Activated CD4-positive, alpha-beta T cell treated with anti-CD3 and anti-CD28 coated beads, Interleukin-2, amount 50 U/mL, for 16 hours (primary cell): ENCODE measurements at places on chromosomes 7 and 10.
A peak's percentile ranks its signal among the peaks of the same experiment; 100 is the strongest.

DNA sequence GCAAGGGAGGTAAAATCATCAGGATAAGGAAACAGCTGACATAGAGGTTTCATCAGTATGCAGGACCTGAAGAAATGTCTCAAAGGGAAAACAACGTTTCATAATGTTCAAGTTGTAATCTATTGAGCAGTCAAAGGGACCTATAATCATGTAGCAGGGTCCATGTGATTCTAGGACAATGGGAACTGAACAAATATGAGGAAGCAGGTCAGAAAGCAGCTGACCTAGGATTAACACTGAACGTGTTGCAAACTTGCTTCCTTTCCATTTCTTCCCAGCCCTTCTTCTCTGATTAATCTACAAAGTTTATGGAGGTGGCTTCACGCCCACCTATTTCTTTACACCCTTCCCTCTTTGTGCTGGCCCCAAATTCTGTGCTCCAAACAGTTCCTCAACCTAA, 256.9 kb upstream of the AKR1E2 start:
- DNase-seq, result no peak

DNA sequence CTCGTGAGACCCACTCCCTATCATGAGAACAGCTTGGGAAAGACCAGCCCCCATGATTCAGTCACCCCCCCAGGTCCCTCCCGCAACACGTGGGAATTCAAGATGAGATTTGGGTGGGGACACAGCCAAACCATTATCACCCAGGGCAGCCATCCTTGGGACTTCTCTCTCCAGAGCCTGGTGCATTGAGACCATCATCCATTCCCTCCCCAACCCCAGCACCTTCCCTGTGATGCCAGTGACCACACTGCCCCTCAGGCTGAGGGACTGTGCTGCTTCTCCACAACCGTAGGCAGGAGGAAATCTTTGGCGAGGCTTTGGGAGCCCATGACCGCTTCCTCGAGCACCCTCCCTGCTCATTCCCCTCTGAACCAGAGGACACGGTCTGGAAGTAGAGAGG, 64.4 kb downstream of the TACC2 start:
- DNase-seq, result no peak

DNA sequence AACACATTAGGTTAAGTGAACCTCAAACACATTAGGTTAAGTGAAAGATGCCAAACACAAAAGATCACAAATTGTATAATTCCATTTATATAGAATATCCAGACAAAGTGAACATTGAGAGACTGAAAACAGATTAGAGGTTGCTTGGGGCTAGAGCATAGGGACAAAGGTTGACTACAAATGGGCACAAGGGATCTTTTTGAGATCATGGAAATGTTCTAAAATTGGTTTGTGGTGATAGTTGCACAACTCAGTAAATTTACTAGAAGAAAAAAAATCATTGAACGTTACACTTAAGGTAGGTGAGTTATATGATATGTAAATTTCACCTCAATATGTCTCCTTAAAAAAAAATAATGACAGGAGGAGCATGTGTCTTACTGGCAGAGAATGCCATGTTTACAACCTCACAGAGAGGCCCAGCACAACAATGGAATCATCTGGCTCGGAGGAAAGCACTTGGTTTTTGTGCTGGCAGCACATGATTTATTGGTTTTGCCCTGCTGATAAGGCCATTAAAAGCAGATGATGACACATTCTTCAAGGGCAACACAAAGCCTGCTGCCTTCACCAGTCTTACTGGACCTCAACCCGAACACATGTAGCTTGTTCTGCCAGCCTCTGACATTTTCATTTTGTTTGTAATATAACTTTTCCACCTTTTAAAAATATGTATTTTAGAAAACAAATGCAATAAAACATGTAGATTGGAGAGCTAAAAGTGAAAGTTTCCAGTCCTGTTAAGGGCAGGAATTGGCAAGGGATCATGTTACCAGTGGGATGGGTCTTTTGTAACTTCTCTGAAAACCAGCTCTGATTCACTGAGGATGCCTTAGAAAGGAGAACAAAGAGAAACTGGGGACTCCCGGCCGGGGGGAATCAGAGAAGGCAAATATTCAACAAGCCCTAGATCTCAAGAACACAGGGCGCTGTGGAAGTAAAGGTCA, 11.9 kb upstream of the LMOD2 start:
- no peak for DNase-seq

- no peak for DNase-seq
Observed at GRCh38 chr10:81872206-81872862, 2.7 kb upstream of the NRG3 start.

- DNase-seq, result peak; percentile 77
Observed at GRCh38 chr7:27095897-27096767, at the start of gene HOXA1. Gene HOXA1, minus strand, starts transcription at chr7:27096000. Its CDS starts 88 bp downstream, at chr7:27095912.

GRCh38 chr10:79247373-79248137, 99.7 kb upstream of the PPIF start:
- DNase-seq, result peak; percentile 46

DNA sequence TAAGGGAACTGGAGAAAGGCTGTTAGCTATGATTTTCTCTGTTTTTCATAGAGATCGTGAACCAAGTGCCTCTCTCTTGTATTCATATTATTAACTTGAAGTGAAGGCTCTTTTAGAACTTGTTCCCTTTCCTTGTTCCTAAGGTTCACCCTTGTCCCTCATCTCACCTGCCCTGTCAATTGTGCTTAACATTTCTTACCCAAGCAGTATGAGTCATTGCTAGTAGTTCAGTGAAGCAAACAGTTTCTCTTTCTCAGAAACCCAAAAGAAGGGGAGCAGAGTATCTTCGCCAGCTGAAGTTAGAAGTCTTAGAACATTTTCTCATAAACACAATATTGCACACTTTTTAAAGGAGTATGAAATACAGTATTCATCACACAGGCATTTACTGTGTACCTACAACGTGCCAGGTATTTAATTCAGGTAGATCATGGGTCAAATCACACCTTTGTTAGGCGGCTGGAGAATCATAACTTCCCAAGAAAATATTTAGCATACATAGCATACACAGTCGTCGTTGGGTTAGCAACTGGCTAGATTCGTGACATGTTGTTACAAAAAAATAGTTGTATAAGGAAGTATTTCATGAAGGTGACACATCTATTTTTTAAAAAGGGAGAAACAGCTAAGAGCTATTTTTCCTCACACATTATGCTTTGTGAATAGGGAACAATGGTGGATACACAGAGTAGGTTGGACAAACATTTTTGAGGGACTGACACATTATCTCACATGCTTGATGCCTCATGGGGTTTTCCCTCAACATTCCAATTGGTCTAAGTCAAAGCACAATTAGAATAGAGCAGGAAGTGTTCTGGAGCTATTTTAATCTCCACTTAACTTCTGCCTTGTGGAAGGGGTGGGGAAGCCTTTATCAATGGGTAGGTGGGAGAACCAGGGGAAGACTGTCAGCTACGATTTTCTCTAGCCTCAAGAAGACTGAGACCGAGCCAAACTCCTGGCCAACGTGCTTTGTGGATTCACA, 13.2 kb downstream of the HDAC9 start:
- peak; percentile 37 for DNase-seq

DNA sequence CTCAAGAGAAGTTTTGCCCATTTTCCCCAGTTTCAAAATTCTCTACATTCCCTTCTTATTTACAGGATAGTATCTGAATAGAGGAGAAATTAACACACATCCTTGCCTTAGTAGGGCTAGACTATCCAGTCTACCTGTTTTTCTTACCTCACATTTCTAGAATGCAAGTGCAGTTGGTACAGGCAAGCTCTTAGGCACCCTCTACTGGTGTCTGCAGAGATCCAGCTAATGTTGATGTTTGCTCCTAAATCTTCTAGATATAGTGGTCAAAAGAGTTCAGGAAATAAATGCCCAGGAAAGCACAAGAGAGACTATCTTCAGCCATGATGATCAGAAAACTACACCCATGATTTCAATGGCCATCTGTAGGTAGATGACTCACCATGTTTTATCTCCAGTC, 205.3 kb downstream of the HTR7 start:
- DNase-seq, result no peak

- DNase-seq, result no peak
Observed at GRCh38 chr7:20241194-20241910, 24.2 kb upstream of the MACC1 start.

- peak; percentile 50 for DNase-seq
Observed at GRCh38 chr7:44884621-44885393, 523 bp downstream of the PURB start.

- no peak for DNase-seq
Observed at GRCh38 chr10:86163522-86164173, 202.9 kb downstream of the GRID1 start.

DNA sequence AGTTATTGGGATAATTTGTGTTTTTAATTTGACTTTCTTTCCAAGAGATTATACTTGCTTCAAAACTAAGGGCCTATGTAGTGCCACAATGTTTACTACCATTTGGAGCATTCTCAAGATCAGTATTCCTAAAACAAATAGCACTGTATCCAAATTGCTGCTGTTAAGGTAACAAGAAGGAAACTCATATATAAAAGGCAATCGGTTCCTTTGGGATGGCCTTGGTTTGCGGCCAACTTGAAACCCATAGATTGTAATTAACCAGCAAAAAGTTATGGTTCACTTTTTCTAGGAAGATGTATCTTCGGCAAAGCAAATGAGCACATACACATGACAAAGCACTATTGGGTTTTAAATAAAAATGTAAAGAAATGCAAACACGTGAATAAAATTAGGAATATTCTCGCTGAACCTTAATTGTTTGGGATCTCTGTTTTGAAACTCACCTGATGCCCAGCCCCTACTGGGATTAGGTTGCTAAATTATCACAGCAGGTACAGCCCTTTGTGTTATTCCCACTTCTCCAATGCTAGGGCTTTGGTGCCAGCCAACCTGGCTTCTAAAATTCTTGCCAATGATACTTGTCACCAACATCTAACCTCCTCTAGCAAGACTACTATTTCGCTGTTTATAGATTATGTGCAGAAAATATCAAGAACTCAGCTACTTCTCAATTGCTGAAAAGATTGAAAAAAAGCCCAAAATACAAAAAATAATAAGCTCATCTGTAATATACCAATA, 16.0 kb downstream of the CDNF start:
- no peak for DNase-seq

DNA sequence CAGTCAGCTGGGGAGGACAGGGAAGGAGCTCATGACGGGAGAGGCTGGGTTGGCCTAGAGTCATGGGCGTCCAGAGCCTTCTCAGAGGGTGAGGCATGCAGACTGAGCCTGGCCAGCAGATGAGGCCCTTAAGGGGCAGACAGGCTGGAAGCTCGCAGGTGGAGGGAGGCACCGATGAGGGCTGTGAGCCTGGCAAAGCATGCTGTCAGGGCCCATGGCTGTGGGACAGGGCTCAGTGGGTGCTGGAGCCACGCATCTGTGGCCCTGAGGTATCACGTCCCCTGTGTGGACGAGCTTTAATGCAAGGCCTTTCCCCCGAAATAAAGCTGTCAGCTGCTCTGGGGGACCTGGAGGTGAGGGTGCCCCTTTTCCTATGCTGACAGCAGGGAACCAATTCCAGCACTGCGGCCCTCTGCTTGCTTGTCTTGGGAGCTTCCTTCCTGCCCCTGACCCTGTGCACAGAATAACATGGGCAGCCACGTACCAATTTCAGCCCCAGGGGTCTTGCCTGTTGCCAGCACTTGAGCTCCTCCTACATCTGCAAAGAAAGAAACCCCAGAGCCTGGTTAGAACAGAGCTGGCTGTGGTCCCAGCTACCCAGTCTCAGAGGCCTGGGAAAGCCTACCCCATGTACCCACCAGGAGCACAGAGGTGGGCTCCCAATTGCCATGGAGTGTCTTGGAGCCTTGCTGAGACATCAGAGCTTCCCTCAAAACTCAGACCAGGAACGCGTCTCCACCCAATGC, 20.6 kb downstream of the TMEM273 start:
- DNase-seq, result no peak

GRCh38 chr10:34292194-34292565, 522.9 kb downstream of the PARD3 start:
- DNase-seq, result peak; percentile 46

GRCh38 chr10:49139028-49139845, 5.4 kb upstream of the FAM170B start:
- DNase-seq, result no peak

- no peak for DNase-seq
Observed at GRCh38 chr7:1459920-1460820, 900 bp upstream of the MICALL2 start.

DNA sequence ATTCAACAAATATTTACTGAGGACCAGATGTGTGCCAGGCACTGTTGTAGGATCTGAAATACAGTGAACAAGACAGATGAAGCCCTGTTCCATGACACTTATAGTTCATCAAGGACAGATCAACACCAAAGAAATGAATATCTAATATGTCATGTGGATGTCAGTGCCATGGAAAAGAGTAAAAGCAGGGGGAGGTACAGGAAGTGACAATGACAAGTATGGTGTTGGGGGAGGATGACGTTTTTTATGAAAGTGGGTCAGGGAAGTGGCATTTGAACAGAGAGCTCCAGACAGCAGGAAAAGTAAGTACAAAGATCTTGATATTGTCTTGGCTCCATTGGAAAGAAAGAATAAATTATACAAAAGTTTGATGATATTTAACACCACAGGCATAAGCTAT, 7.0 kb upstream of the SFMBT2 start:
- DNase-seq, result no peak

DNA sequence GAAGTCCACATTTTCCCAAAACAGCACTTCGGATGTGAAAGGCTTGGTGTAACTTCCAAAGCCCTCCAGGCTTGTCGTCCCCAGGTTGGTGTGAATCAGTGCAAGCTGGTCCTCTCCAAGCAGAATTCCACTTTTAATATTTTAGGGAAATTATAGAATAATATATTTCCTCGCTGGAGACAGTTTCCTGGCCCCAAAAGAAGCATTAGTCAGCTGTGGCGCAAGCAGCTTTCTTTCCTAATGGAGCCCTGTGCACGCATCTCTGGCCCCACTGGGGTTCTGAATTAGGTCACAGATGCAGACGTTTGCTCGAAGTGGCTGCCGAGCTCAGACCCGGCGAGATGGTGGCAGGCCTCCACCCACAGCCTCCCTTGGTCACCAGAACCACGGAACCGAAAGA, 33.3 kb upstream of the MNX1 start:
- DNase-seq, result no peak

DNA sequence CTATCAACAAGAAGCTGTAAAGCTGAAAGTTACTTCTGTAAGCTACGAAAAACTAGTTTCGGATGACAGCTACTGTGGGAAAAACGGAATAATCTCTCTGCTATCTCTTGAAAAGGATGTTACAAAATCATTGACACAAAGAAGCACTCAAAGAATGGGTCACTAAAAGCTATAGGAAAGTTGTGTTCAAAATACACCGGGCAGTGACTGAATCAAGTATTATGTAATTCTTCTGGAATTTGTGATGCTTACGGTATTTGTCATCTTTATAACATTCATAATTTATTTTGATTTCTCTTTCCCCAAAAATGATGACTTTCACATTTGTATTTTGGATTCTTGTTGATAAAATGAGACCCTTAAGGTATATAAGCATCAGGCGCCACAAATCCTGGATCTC, 112.1 kb upstream of the KLF6 start:
- no peak for DNase-seq

- no peak for DNase-seq
Observed at GRCh38 chr7:129572205-129572604, 39.3 kb upstream of the NRF1 start.
